Activated B cell treated with CpG ODN at 0.5 μM for 24 hours (primary cell): ENCODE measurements at places on chromosomes 7 and 10. TPM values are rescaled to one million over a fixed set of nuclear protein-coding genes. Genes with fewer than 3 reads are reported as not detected.

Gene CLRN3
- not detected in 2 replicates for total RNA-seq

Gene MSS51
- 4.0 and 5.2 TPM in 2 replicates for total RNA-seq

- H3K36me3 ChIP-seq, result no peaks in the 10 kb centered on the region
- H3K4me1 ChIP-seq, result no peaks in the 10 kb centered on the region
- peaks cover 12% of the 10 kb centered on the region for H3K27me3 ChIP-seq
- no peak overlapping the region for H3K27ac ChIP-seq
- H3K4me3 ChIP-seq, result no peak overlapping the region
- no peak for DNase-seq
Measured at GRCh38 chr7:135536150-135536549, 21.6 kb upstream of the NUP205 start.

DNA sequence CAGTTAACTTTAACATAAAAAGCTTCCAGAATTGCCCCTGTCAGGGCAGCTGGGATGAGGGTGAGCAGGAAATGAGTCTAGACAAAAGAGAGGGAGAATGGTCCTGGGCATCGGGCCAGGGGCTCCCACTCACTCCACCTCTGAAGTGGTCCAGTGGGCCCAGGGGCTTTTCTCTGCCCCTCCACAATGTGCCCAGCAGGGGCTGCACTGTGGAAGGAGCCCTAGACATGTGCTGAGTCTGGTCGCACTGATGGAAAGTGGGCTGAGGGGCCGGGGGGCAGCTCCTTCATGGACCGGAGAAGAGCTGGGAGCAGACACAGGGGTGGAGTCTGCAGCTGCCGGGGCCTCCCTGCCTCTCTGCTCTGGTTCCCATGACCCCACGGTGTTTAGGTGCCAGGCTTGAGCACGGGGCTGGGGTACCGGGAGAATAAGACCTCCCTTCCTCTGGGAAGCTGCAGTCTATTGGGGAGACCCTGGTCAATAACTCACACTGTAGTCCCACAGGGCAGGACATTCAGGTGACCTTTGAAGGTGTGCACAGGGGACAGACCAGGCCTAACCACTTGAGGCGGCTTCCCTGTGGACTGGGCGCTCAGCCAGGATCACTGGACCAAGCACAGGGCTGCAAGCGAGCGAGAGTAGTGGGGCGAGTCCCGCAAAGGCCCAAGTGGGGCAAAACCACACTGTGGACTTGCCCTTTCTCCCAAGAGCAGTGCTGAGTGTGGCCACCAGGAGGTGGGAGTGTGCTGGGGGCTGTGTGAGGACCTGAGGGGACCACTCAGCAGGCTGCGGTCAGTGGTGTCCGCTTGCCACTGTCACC is 6.1 kb downstream of the ADCY1 start:
- H3K36me3 ChIP-seq, result no peaks in the 10 kb centered on the region
- no peak overlapping the region for H3K27ac ChIP-seq
- H3K4me1 ChIP-seq, result no peaks in the 10 kb centered on the region

GRCh38 chr10:113983552-113983951 is 60.1 kb upstream of the ADRB1 start:
- no peaks in the 10 kb centered on the region for H3K4me1 ChIP-seq
- H3K27me3 ChIP-seq, result no peaks in the 10 kb centered on the region
- no peak overlapping the region for H3K27ac ChIP-seq
- no peaks in the 10 kb centered on the region for H3K36me3 ChIP-seq
- no peak for DNase-seq

- H3K4me3 ChIP-seq, result no peak overlapping the region
- no peak for DNase-seq
- no peaks in the 10 kb centered on the region for H3K4me1 ChIP-seq
- peaks cover 7% of the 10 kb centered on the region for H3K27me3 ChIP-seq
Measured at GRCh38 chr7:134209322-134210015, 82.3 kb downstream of the LRGUK start.

DNA sequence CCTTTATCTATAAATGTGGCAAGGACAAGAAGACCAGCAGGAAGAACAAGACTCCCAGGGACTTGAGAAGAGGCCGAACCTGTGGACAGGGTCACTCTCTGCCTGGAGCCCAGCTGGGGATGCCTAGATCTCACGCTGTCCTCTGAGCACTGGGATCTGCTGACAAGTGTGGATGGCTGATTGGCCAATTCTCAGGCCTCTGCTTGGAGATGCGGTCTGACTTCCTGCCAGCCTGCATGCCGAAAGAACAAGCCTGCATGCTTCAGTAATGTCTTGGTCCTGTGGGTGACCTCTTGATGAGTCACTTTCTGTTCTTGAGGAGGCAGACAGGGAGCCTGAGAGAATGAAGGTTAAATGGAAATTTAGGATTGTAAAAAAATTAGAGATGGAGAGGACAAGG is 84.7 kb downstream of the TMEM178B start:
- H3K4me3 ChIP-seq, result no peak overlapping the region
- no peak for DNase-seq
- H3K27ac ChIP-seq, result no peak overlapping the region
- H3K4me1 ChIP-seq, result peaks cover 9% of the 10 kb centered on the region
- no peaks in the 10 kb centered on the region for H3K36me3 ChIP-seq

GRCh38 chr7:102125127-102125596 is 161.5 kb upstream of the SH2B2 start:
- peaks cover 14% of the 10 kb centered on the region for H3K36me3 ChIP-seq
- peaks cover 21% of the 10 kb centered on the region for H3K4me1 ChIP-seq
- no peaks in the 10 kb centered on the region for H3K27me3 ChIP-seq
- no peak overlapping the region for H3K4me3 ChIP-seq

GRCh38 chr7:112897839-112898431 is 107.7 kb upstream of the TMEM168 start:
- DNase-seq, result no peak
- H3K4me1 ChIP-seq, result no peaks in the 10 kb centered on the region
- H3K4me3 ChIP-seq, result no peak overlapping the region
- no peaks in the 10 kb centered on the region for H3K27me3 ChIP-seq

DNA sequence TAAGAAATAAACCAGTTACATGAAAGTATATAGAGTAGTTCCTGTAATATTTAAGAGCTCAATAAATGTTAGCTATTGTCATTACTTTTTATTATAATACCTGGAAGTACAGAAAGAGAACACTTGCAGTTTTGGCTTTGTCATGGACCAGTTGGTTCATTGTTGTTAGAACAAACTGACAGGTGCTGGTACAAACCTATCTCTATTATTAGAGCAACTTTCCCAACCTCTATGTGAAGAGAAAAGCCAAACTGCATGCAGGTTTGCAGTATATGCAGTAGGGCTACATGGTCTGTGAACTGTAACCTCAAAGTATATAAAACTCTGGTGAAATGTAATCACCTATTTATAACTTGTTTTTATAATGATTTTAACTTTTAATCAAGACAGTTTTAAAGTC is 20.4 kb downstream of the DNAJC9 start:
- no peaks in the 10 kb centered on the region for H3K4me1 ChIP-seq
- H3K27ac ChIP-seq, result no peak overlapping the region
- H3K4me3 ChIP-seq, result no peak overlapping the region
- no peaks in the 10 kb centered on the region for H3K27me3 ChIP-seq
